T-cell (primary cell): ENCODE measurements at places on chromosomes 1 and 21. TPM values are rescaled to one million over a fixed set of nuclear protein-coding genes. Genes with fewer than 3 reads are reported as not detected.

- DNase-seq, result no peak
These were observed 7.3 kb upstream of the FUCA1 start for GRCh38 chr1:23875382-23875781.

GRCh38 chr1:232995189-232995588, 44.8 kb downstream of the NTPCR start:
- DNase-seq, result no peak

DNA sequence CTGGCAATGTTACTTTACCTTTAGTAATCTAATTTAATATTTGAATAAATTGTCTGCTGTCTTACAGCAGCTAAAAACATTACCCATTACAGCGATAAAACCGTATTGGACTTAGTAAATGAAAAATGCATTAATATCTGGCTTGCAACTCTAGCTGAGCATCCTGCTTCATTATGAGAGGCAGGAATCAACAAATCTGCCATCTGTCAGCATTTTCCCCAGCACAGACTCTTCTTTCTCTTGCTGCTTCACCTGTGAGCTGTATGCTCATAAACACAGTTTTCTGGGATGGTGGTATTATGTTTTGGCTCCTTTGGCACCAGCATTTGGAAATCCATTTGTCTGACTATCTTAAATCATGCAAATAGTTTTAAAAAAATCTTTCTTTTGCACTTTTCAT, 487.1 kb downstream of the KCNT2 start:
- DNase-seq, result no peak

GRCh38 chr1:32372149-32372756, 9.9 kb downstream of the TSSK3 start:
- peak; percentile 59 for DNase-seq

DNA sequence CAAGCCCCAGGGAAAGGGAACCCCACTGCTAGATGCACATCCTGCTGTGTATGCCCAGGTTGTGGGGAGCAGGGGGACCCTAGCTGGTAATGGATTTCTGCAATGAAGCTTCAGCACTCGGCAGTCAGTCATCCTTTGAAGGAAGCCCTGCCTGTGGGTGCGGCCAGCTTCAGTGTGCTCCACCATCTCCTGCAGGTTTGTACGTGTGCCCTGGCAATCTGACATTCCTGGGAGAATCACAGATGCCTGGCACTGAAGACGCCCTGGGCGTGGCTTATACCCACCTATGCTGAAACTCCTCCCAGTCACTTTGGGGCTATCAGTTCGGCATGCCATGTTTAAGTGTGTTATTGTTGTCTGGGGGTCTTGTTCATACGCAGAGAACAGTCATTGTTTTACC, 6.8 kb downstream of the SPRR5 start:
- DNase-seq, result no peak

GRCh38 chr21:42461185-42461520, 34.9 kb downstream of the RSPH1 start:
- no peak for DNase-seq

- DNase-seq, result peak; percentile 74
These were observed 52.0 kb downstream of the SLC9A1 start for GRCh38 chr1:27102707-27103468.

GRCh38 chr1:92404661-92405060, 82.1 kb downstream of the GFI1 start:
- DNase-seq, result no peak

DNA sequence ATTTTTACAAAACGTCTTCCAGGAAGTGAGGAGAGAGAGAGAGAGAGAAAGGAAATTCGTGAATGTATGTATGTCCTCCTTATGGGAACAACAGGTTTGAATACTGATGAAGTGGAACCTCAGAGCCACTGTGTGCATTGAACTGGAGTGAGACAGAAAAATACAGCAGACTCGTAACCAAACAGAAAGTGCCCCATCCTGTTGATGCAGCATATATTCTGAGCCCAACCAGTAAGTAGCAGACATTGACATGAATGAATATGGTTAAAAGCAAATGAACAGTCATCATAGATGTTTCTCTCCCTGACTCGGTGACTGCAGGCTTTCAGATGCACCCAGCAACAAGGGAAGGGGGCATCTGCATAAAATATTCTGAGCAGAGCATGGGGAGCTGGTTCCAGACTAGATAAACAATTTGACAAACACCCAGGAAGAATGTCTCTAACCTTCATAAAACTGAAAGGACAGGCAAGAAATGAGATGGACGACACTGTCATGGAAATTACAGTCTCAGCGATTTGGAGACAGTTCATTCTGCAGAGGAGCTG, 471.0 kb upstream of the PBX1 start:
- no peak for DNase-seq

DNA sequence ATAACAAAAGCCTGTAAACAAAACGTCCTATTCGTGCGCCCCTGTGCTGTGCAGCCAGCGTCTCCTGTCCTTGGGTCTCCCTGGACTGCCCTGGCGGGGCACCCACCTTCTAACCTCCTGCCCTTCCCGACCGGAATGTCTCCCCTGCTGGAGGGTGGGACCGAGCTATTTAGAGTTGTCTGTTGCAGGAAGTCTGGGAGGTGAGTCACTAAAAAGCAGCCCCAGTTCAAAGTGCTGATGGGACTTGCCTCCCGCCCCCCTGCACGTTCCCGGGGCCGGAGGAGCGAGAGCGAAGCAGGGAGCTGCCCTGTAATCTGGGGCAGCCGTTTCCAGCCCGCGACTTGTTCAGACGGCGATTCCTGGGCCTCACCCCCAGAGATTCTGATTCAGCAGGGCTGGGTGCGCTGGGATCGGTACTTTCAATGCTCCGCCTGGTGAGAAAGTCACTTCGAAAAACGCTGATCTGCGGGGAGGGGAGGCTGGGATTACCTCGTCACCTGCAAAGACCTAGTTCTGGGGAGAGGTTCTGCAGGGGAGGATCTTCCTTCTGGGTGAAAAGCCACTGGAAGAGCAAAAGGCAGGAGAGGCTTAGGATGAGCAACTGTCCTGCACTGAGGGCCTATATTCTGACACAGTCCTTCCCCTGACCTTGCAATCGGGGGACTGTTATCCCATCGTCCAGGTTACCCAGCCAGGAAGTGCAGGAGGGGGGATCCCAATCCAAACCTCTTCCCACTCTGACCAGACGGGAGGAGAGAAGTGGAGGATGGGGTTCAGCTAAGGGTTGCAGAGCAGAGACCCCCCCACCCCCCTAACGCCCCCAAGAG, 1.2 kb upstream of the DHRS3 start:
- DNase-seq, result peak; percentile 43

GRCh38 chr1:175341631-175342429, 149.3 kb upstream of the KIAA0040 start:
- DNase-seq, result no peak

- no peak for DNase-seq
These were observed 35.2 kb downstream of the DPT start for GRCh38 chr1:168693872-168694238.

GRCh38 chr1:40409467-40409866, 35.9 kb downstream of the SMAP2 start:
- no peak for DNase-seq

DNA sequence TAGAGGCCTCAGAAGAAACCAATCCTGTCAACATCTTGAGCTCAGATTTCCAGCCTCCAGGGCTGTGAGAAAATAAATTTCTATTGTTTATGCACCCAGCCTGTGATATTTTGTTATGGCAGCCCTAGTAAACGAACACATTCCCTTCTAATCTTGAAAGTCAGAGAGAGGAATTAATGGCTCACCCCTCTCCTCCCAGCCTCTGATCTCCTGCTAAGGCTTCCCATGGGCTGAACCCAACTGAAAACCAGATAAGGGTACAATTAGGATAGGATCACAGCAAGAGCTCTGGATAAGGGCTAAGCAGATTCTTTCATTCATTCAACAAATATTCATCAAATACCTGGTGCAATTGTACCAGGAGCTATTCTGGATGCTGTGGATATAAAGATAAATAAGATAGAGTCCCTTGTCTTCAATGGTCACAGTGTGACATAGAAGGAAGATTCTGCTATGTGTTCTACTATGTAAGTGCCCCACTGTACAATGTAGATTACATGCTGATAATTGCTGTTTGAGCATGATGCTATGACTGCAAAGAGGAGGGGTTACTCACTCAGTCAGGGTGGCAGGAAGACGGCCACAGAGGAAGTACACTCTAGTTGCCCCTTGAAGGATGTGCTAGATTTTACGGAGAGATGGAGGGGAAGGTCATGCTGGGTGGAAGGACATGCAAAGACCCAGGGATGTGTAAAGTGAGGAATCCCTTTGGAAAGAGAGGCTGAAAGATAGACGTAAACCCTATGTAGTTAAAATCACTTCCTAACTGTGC, 203.3 kb upstream of the JUN start:
- DNase-seq, result no peak

GRCh38 chr1:208089761-208090370, 154.3 kb downstream of the PLXNA2 start:
- DNase-seq, result no peak

The ADAMTSL4 gene
- total RNA-seq, result 0.26 TPM

The FDPS gene
- total RNA-seq, result 100 TPM

The OLFML2B gene
- total RNA-seq, result not detected

The NBPF26 gene
- total RNA-seq, result 66.5 TPM

The ATP1A4 gene
- not detected for total RNA-seq
